ENCODE measurements at places on chromosomes 3 and 15.

DNA sequence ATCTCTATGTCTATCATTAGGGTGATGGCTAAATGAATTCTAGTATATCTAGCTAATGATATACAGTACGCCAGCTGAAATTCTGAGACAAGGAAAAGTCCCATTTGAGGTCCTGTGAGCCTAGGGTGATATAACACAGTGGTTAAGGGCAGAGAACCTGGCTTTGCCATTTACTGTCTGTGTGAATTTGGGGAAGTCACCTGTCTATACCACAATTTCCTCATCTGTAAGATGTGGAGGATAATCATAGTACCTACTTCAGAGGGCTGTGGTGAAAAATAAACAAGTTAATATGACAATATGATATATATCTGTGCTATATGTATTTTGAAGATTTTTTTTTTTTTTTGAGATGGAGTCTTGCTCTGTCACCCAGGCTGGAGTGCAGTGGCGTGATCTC is 9.8 kb upstream of the ANKDD1A start:
- no peak for DNase-seq

DNA sequence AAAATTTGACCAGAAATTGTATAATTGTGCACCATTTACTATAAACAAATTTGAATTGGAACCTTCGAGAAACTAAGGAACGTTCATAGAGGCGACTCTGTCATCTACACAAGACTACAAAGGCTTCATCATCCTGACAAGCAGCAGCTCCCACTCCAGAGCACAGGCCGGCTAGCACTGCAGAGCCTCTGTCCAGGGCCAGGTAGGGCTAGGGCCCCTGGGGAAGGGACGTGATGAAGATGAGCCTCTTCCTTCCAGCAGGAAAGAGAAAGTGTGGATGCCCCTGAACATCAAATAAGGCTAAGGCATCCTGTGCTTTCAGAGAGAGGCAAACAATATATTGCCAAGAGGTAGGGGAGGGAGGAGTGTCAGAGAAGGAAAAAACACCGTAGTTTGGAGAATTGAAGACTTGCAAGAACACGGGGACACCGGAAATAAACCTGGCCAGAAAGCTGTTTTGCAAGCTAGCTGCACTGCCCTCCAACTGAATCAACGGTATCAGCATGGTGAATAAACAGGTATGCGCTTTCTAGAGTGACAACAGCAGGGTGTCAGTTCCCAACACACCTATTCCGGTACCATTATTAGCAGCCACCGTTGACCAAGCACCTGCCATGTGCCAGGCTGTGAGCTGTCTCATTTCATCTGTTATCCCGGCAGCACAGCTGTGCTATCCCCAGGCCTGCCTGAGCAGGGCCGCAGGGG is 12.4 kb downstream of the XXYLT1 start:
- DNase-seq, result no peak

DNA sequence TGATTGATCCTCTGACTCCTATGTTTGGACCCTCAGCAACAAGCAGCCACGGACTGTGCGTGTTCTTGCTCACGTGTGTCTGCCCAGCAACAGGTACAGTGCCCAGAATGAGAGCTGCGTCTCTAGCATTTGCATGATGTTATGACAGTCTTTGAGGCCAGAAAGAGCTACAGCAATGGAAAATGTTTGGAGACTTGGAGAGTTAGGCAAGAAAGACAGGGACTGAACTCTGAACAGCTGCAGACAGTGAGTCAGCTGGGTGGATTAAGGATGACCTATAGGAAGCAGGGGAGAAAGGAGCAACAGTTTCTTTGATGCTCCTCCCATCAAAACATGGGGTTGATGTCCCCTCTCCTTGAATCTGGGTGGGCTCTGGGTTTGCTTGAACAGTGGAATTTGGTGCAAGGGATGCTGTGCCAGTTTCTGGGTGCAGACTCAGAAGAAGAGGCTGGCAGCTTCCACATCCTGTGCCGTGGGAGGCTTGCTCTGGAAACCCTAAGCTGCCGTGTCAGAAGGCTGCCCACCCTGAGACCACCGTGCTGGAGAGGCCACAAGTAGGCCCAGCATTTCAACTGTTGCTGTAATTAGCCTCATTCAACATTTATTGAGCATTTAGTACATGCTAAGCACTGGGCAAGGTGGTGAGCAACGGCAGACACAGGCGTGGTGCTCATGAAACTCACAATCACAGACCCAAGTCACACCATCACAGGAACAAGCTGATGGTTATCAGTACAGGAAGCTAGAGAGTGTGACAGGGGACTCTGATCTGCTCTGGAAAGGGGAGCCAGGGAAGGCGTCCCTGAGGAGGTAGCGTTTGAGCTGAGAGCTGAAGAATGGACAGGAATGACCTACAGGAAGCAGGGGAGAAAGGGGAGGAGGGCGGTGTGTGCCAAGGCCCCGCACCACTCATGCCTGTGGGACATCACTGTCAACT is 21.7 kb downstream of the CCR9 start:
- DNase-seq, result no peak

- DNase-seq, result no peak
These were observed 21.6 kb upstream of the DUSP7 start for GRCh38 chr3:52077925-52078324.

DNA sequence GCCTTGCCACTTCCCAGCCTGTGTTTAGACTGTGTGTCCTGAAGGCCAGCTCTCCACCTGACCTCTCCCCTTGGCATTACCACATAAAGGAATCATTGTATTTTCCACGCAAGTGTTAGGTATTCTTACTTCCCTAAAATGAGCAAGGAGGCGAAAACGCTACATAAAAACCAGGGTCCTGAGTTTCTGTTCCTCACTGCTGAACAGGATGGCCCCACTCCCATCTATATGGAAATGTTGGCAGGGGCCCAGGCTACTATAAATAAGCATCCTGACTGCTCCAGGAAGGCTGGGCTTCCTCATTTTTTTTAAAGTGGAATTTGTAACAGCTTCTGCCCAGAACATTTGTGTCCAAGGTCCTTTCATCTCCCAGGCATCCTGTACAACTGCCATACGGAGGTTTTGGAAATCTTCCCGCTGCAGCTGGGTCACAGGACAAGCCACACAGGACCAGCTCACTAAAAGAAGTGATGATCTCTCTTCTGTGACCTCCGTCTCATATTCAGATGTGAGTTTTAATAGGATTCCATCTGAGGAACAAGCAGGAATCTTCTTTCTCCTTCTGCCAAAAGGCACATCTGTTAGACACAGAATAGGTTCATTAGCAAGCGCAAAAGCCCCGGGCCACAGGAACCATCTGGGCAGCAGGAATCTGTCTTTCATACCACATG is 56.4 kb upstream of the LIMD1 start:
- no peak for DNase-seq

DNA sequence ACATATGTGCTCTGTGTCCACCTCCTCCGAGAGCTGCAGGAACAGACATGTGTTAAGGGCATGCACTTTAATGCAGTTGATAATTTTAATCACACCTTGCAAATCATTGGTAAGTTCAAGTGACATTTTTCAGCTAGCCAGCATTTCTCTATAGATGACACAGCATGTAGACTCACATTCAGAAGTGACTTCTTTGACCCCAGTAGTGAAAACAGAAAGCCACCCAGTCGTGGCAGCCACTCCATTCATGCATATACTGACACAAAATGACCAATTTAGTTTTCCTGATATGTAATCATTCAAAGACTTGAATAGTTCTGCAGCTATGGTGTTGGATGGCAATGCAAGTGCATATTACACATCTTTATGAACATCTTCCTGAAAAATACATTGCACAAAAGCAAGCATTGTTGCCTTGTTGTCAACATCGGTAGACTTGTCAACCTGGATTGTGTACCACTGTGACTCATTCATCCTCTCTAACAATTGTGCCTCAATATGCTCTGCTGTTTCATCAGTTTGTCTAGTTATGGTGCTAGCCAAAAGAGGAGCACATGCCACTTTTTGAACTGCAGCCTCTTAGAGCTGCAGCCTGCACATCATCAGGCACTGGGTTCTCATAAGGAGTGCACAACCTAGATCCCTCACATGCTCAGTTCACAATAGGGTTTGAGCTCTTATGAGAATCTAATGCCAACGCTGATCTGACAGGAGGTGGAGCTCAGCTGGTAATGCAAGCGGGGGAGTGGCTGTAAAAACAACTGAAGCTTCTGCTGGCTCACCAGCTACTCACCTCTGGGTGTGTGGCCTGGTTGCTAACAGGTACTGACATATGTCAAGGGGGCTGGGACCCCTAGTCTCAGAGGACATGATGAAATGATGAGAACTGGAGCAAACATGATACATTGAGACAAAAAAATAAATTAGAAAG is 622.0 kb downstream of the PYDC2 start:
- DNase-seq, result no peak

- DNase-seq, result no peak
These were observed 169.6 kb upstream of the LRTM1 start for GRCh38 chr3:55097441-55097840.

DNA sequence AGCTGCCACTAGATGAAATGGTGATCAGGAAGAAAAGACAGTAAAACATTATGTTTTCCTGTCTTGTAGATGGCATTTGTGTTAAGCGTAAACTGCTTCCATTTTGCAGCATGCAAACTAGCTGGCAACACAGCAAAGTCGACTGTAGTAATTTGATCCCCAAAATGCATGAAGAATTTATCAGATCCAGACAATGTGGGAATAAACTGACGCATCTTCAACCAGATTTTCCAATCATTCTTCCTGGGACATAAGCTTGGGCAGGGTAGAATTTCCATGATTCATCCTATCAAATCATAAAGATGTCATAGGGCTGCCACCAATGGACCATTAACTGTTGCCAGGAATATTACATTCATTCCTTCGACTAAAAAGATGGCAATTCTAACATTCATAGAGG is 260.3 kb downstream of the ERC2 start:
- DNase-seq, result no peak

- no peak for DNase-seq
These were observed 58.8 kb upstream of the MELTF start for GRCh38 chr3:197088370-197088769.

GRCh38 chr3:192947421-192947820 is 29.8 kb upstream of the MB21D2 start:
- no peak for DNase-seq

DNA sequence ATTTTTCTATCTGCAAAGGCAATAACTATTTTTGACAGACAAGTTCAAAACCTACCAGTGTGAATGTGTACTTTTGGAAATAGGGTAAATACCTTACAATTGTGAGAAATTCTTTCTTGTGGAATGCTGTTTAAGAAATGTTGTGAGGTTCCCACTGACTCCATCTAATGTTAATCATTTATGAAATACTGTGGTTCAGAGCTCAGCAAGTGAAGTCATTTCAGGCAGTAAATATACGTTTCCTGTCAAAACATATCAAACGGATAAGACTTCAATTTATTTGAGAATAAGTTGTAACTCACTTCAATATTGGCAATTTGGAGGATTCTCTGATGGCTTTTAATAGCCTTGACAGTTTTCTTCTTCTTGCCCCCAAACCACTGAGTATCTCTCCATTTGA is 16.4 kb downstream of the TAFA4 start:
- no peak for DNase-seq

DNA sequence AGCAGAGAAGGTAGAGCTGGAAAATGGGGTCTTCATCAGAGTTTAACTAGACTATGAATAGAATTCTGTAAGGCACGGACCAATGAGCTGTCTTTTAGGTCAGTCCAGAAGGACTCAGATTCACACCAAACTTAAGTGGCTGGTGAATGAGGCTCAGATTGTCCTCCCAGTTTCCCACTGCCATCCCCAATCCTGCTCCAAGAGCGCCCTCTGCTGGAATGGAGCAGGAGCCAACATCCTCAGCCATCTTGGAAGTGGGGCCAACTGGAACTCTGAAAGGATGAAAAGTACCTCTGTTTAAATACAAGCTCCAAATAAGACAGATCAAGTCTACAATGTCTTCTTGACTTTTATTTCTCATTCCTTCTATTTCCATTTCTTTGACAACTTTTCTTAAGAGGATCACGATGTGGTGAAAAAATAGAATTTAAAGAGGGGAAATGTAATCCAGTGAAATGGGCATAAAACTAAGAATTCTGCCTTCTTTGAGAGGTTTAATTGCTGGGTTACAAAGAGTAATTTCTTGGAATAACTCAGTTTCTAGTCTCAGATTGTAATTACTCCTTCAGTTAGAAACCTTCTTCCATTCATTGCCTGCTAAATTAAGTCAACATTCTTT is 217.1 kb upstream of the TPRG1 start:
- peak; percentile 85 for DNase-seq

GRCh38 chr3:99624496-99625236 is 13.7 kb upstream of the COL8A1 start:
- DNase-seq, result no peak

DNA sequence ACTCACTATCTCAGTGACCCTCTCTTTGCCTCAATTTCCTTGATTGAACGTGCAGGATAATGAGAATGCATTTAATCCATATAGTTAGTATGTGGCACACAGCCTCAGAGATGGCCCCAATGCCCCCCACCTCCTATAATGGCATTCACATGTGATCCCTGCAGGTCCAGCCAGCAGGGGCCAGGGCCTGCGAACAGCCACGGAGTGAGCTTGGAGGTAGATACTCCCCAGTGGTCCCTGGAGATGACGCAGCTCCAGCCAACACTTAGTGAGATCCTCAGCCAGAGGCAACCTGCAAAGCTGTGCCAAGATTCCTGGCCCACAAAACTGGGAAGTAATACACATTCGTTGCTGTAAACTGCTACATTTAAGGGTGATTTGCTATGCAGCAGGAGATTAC is 184.9 kb upstream of the NSMCE3 start:
- DNase-seq, result no peak

Data from type B pancreatic cell (in vitro differentiated cells).